ENCODE measurements at places on chromosomes 12 and 14.

GRCh38 chr12:48390026-48390425 lies 39.3 kb upstream of the ZNF641 start:
- DNase-seq = no peak

DNA sequence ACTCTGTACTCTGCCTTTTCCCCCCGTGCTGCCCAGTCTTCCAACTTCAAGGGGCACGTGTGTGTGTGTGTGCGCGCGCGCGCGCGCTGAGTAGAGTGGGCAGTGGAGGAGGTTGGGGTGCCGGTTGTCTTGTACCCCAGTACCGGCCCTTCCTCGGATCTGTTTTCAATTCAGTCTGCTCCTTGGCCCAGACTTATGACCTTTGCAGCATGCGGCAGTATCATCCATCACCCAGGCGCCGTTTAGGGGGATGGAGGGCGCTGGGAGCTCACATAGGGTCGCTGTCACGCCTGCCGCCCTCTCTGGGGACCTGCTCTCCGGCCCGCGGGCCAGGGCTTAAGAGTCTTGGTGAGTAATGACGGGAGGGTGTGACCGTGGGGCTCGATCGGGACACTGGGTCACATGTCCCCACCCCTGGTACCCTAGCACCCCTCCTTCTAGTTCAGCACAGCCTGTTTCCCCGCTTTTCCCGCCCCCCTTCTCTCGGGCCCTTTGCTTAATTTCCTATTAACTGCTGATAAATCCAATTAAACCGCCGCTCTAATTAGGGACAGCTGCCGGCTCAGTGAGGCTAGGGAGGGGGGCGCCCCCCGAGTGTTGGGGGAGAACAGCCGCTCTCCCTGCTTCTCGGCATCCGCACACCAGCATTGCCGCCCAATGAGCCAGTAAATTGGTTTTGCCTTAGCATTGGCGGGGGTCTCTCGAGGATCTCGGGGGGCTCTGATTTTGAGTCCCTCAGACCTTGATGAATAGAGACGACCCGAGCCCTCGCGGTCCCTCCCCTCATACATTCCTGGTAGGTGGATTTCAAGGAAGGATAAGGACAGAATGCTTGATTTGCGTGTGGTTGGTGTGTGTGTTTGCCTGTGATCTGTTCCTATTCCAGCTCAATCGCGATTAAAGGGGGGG lies 9.3 kb downstream of the STAC3 start:
- no peak for DNase-seq

DNA sequence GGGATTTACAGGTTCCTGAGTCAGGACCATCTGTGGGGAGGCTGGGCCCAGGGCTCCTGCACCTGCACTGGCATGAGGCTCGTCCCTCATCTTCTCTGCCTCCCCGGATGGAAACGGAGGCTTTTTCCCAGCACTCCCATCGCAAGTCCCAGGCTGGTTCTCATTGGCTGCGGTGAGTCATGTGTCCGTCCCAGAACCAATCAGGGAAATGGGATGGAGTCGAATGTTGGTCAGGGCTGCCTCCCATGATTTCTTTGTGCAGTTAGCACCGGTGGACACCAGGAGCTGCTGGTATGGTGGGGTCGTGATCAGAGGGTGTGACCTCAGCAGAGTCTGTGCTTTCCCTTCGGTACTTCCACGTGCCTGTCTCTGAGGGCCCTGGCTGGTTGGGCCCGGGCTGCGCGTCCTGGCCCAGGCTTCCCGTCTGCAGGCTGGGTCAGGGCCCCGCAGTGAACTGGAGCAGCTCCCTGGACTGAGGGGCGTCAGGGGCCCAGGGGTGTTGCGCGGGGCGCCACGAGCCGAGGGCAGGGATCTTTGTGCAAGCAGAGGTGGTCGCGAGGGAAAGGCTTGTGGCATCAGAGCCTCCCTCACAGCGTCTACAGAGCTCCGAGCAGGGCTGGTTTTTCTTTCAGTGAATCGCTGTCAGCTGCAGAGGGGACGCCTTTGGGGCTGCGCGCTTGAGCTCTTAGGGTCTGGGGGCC lies 168.1 kb downstream of the ADGRD1 start:
- no peak for DNase-seq

DNA sequence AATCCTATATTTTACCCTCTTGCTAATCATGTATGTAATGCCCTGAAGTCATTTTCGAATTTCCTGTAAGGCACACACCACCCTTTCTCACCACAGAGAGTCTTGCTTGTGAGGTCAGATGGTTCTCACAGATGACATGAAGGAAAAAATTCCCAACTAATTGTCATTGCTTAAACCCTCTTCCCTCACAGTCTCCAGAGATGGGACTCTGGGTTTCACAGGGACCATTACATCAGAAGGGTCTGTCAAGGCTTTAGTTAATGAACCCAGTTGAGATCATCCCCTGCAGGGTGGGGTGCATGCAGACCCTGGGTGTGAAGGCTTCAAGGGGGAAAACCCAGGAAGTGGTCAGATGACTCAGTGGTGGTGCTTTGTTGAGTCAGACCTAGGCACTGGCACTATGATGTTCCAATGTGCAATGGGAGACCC lies 229.6 kb downstream of the BCAT1 start:
- no peak for DNase-seq

DNA sequence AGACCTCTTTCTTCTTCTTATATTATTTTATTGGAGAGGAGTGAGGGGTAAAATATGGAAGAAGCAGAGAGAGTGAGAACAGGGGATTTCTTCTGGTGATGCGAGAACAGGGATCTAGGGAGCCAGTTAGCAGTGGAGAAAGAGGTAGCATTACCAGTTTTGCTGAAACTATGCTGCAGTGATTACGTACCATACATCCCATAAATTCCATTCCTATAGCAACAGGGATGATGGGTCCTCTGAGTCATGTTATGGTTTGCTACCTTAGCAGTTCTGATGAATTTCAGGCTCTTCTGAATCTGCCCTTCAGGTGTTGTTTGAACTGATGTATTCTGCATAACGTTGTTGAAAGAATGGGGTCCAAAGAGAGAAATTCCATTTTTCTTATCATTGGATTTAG lies 625.4 kb upstream of the LRFN5 start:
- peak; percentile 50 for DNase-seq

GRCh38 chr14:64474698-64475097 lies 9.4 kb downstream of the AKAP5 start:
- no peak for DNase-seq

GRCh38 chr12:124149287-124149686 lies 145.6 kb upstream of the RFLNA start:
- DNase-seq = no peak
